ENCODE measurements at places on chromosomes 4 and X.

GRCh38 chrX:70038951-70039350, 10.8 kb downstream of the AWAT2 start:
- DNase-seq: no peak

- DNase-seq: no peak
These were observed 95.5 kb downstream of the TENM3 start for GRCh38 chr4:182338746-182339145.

DNA sequence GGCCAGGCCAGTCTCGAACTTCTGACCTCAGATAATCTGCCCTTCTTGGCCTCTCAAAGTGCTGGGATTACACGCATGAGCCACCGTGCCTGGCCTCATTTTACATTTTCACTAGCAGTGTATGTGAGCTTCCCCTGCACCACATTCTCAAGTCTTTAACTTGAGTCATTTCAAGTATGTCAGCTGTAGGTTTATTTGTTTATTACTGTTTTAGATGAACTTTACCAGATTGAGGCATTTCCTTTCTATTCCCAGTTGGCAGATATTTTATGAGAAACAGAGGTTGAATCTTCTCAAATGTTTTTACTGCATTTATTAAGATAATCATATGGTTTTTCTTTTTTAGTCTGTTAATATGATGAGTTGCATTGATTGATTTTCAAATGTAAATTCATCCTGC, 114.6 kb upstream of the SH3RF1 start:
- DNase-seq: no peak

DNA sequence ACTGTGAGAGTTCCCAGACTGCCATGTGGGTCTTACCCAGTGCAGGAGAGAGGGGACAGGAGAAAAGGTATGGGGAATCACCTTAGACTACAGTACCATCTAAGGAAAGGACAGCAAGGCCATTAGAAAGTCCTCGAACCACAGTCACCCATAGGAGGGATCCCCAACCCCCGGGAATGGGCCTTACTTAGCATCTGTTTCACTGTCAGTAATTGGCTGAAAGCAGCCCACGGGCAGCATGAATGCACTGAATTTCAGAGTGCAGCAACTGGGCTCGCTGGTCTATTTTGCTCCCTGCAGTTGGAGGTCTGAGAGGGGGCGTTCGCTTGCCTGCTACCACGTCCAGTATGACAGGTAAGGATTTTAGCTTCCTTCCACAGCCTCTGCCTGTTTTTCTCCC, 50.4 kb upstream of the KLHL8 start:
- no peak for DNase-seq

DNA sequence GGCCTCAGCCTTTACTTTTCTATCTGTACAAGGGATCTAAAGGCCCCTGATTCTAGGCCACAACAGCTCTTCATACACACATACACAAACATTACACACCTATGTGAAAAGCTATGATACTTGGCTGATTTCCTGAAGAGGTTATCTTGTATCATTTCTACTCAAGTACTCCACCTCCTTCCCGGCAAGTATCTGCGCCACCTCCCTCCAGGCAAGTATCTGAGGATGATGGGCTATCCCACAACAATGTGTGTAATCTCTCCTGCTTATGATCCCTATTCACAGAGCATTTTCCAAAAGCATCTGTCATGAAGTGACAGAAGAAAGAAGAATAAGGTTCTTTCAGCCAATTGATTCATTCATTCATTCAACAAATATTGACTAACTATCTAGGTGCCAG, 36.8 kb downstream of the AFAP1 start:
- DNase-seq: no peak

DNA sequence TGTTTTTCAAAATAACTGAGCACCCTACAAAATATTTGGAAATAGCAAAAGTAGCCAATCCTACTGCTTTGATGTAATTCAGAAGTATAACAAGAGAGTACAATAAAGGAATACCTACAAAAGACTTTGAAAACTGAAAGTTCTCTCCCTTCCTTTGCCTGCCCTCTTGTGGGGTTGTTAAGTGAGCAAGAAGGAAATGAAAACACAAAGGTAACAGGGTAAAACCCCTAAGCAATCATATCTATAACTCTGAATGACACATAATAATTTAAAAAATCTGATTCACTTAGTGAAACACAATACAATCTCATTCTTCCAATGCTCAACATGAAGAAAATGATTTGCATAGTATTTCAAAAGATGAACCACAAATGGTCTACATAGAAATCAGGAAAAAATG, 98.2 kb downstream of the FRYL start:
- DNase-seq: no peak

GRCh38 chrX:150647331-150647730, 45.9 kb upstream of the MTMR1 start:
- no peak for DNase-seq

GRCh38 chrX:49137492-49137891, 14.0 kb upstream of the GPKOW start:
- DNase-seq: no peak

GRCh38 chr4:48945981-48946380, 39.4 kb upstream of the OCIAD2 start:
- DNase-seq: peak; percentile 82

GRCh38 chr4:33116871-33117270, 2396.7 kb downstream of the PCDH7 start:
- no peak for DNase-seq

GRCh38 chr4:120056246-120056645, 10.4 kb downstream of the MAD2L1 start:
- no peak for DNase-seq

DNA sequence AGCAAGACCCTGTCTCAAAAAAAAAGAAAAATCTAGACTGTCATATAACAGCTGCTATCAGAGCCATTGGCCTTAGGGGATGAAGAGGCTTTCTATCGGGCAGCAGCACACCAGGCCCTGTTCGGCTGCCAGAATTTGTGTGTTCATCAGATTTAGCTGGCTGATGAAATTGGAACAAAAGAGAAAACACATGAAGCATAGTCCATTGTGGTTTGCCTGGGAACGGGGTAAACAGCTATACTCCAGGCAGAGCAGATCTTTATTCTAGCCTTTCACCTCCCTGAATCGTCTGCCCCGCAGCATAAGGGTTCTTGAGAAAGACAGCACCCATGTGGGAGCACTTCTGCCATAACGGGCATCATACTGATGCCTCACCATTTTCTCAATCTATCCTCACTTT, 11.6 kb downstream of the TKTL1 start:
- no peak for DNase-seq

DNA sequence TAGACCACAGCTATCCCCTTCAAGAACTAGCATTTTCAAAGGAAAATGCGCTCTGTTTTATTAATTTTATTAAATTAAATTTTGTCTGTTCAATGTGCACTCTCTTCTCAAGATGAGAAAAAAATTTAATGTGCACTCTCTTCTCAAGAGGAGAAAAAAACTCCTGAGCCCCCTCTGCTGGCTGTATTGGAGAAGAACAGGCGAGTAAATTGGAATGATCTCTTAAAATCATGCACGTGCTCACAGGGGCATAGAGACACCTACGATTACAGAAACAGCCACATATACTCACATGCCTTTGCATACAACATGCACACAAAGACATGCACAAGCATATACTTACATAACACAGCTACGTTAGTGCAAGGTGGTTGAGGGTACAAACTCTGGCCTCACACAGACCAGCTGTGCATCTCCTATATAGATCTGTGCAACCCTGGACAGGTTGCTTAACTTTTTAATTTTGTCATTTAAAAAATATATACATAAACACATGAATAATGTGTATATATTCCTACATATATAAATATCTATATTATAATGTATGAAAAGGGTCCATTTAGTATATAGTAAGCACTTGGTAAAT, 176.2 kb upstream of the CXorf66 start:
- peak; percentile 15 for DNase-seq

DNA sequence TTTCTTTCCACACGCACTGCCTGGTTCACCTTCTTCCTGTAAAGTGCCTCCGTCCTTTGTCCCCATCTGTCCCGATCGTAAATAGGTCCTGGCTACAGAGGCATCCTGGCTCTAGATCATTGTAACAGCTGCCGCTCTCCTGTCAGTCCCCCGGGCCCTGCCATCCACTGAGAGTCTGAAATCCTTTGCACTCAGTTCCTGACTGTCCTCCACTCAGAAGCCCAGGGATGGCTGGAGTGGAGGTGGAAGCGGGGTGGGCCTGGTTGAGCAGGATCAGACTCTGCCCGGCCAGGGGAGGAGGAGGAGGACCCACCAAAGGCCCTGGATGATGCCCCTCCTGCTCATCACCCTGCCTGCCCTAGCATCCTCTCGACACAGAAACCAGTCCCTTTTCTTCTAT, 29.8 kb downstream of the PIGG start:
- DNase-seq: no peak

Data from NCI-H1417 treated with DMSO at 0.1 percent for 48 hours (cell line).